ENCODE measurements at places on chromosomes 6 and 20. TPM values are rescaled to one million over a fixed set of nuclear protein-coding genes. Genes with fewer than 3 reads are reported as not detected.

Gene IL20RA
- 4.0 TPM for total RNA-seq

Gene SLC17A2
- total RNA-seq: not detected

Gene C4A
- total RNA-seq: 95.5 TPM

Gene SYCP2
- 7.0 TPM for total RNA-seq

Gene VWA7
- total RNA-seq: 4.6 TPM

Gene GGT7
- total RNA-seq: 16.8 TPM

Gene MROH8
- total RNA-seq: 2.2 TPM

Gene TUBB2A
- total RNA-seq: 27.0 TPM

Gene CFB
- total RNA-seq: 69.1 TPM

Gene HUS1B
- total RNA-seq: 1.2 TPM

Gene SLC13A3
- 2.4 TPM for total RNA-seq

Gene HCK
- 110 TPM for total RNA-seq

Gene RIN2
- 69.8 TPM for total RNA-seq

Gene TCP11
- not detected for total RNA-seq

Gene COL10A1
- 26.6 TPM for total RNA-seq

Gene HLA-DRB5
- total RNA-seq: 106 TPM

Gene EYS
- total RNA-seq: 0.24 TPM

Gene PRSS35
- total RNA-seq: 0.86 TPM

Gene TPBG
- total RNA-seq: 12.6 TPM

Gene ERVFRD-1
- total RNA-seq: not detected

Gene KCNQ2
- not detected for total RNA-seq

Gene CST4
- total RNA-seq: not detected

Gene PTGIS
- total RNA-seq: 32.9 TPM

Gene SNAI1
- total RNA-seq: 4.1 TPM

Gene REM1
- total RNA-seq: 2.3 TPM

Gene ELOVL4
- total RNA-seq: 0.70 TPM

Gene CCM2L
- total RNA-seq: 13.5 TPM

Gene DUSP15
- total RNA-seq: 0.82 TPM

Gene MCHR2
- not detected for total RNA-seq

Gene NCOA6
- total RNA-seq: 26.0 TPM

Gene PIGU
- total RNA-seq: 17.0 TPM

Gene MLIP
- total RNA-seq: 0.37 TPM

Data from left lung (tissue), 14 donors.